Pulmonary artery endothelial cell (primary cell): ENCODE measurements at places on chromosomes 4 and X. TPM values are rescaled to one million over a fixed set of nuclear protein-coding genes. Genes with fewer than 3 reads are reported as not detected.

SLC25A31 gene
- not detected in 2 replicates for total RNA-seq

UGT2B17 gene
- total RNA-seq = not detected in 2 replicates

BMX gene
- total RNA-seq = 208 and 209 TPM in 2 replicates

TKTL2 gene
- total RNA-seq = not detected in 2 replicates

PJA1 gene
- 20.5 and 27.1 TPM in 2 replicates for total RNA-seq

RS1 gene
- not detected in 2 replicates for total RNA-seq

MAGED2 gene
- 177 and 219 TPM in 2 replicates for total RNA-seq

CPLX1 gene
- total RNA-seq = 0.13 and 0.14 TPM in 2 replicates

PAGE2 gene
- not detected in 2 replicates for total RNA-seq

CTSO gene
- total RNA-seq = 6.1 and 12.1 TPM in 2 replicates

FAAH2 gene
- 1.4 and 2.6 TPM in 2 replicates for total RNA-seq

GLUD2 gene
- 3.5 and 3.7 TPM in 2 replicates for total RNA-seq

PDCL2 gene
- total RNA-seq = not detected in 2 replicates

DDIT4L gene
- 1.9 and 13.7 TPM in 2 replicates for total RNA-seq

FHDC1 gene
- total RNA-seq = under 0.01 and 0.04 TPM in 2 replicates

TLR7 gene
- not detected in 2 replicates for total RNA-seq

MAGEA9B gene
- not detected in 2 replicates for total RNA-seq

SLC6A14 gene
- total RNA-seq = not detected in 2 replicates

FAT4 gene
- 29.7 and 46.8 TPM in 2 replicates for total RNA-seq

EGF gene
- 0.04 and 0.07 TPM in 2 replicates for total RNA-seq

HPGDS gene
- total RNA-seq = not detected in 2 replicates

JAKMIP1 gene
- not detected in 2 replicates for total RNA-seq

KCND1 gene
- total RNA-seq = 0.13 and 0.32 TPM in 2 replicates

GAGE12H gene
- total RNA-seq = not detected in 2 replicates

CENPVL1 gene
- total RNA-seq = not detected in 2 replicates

IRS4 gene
- total RNA-seq = not detected in 2 replicates

GAB3 gene
- 3.8 and 6.0 TPM in 2 replicates for total RNA-seq

PRRG1 gene
- 22.2 and 24.5 TPM in 2 replicates for total RNA-seq

GNRHR gene
- not detected in 2 replicates for total RNA-seq

SMIM10L2A gene
- total RNA-seq = 0.28 and 0.40 TPM in 2 replicates
